ENCODE measurements at places on chromosomes 11 and 22.
A peak's percentile ranks its signal among the peaks of the same experiment; 100 is the strongest.

DNA sequence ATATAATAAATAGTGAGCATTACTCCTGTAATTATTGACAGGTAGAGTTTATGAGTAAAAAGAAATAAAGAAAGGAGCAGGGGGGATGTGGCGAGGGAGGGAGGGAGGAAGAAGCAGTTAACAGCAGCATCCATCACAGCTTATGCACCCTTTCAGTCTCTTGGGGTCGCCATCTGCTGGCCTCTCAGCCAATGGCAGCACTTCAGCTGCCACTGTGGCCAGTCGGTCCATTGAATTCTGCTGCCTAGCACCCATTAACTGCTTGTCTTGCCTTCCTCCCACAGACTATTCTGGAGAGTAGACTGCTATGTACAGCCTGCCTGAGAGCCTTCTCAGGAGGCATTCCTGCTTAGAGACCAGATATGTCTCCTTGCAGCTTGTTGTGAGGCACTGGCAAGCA is 388.3 kb downstream of the TENM4 start:
- DNase-seq, result peak; percentile 71

- no peak for DNase-seq
These were observed 388.9 kb upstream of the LRRC4C start for GRCh38 chr11:41848349-41848748.

DNA sequence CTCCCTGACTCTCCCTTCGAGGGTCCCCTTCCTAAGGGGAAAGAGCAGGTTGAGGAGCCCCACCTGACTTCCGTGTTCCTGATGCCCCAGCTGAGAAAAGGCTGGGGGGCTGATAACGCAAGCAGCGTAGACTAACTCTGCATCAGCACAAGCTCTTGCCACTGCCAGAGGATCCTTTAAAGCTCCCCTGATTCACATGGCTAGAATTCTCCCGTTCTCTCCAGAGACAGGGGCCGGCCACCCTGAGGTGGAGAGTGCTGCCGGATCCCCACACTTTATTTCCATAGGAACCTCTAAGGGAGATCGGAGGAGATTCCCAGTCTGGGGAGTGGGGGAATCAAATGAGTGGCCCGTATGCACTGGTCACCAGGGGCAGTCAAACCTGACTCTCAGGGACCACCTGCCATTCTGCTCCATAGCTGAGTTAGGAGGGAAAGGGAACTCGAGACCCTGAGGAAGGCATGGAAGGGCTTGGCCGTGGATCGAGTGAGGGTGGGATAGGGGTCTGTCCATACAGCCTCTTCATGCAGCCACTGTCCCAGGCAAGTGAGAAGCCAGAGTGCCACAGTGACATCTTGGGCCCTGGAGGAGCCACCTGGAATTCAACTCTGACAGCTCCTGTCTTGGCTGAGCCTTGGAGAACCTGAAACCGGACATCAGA is 1.4 kb upstream of the VSIG10L2 start:
- DNase-seq, result no peak

DNA sequence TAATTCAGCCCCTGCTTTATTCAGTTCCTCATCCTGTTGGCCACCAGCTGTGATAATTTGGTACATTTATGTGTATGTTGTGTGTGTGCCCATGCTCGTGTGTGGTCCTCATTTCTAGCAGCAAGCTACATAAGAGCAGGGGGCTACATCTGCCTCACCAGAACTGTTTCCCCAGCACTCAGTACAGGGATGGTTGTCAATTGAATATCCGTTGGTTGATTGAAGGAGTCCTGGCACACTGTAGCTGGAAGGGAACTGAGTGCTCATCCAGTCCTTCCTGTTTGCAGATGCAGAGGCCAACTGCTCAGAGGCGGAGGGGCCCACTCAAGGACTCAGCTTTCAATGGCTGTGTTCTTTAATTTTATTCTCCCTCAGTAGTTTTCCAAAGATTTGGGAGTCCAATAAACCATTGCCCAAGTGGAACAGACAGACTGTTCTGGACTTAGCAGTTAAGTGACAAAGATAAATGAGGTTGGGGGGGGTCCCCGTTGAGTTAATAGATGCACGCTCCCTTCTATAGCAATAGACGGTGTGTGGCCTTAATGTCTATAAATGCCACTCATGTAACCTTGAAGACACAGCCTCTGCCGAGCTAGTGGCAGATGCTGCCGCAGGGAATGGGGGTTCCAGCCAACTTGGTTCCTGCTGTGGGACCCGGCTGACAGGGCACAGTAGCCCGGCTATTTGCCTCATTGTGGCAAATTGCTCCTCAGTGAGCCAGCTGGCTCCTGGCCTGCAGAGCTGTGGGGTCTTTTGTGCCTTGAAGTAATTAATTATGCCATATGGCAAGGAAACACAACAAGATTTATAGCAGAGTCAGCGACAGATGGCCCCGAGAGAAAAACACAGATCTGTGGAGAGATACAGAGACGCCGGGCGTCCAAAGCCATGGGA is 71.4 kb upstream of the GRK3 start:
- DNase-seq, result no peak

DNA sequence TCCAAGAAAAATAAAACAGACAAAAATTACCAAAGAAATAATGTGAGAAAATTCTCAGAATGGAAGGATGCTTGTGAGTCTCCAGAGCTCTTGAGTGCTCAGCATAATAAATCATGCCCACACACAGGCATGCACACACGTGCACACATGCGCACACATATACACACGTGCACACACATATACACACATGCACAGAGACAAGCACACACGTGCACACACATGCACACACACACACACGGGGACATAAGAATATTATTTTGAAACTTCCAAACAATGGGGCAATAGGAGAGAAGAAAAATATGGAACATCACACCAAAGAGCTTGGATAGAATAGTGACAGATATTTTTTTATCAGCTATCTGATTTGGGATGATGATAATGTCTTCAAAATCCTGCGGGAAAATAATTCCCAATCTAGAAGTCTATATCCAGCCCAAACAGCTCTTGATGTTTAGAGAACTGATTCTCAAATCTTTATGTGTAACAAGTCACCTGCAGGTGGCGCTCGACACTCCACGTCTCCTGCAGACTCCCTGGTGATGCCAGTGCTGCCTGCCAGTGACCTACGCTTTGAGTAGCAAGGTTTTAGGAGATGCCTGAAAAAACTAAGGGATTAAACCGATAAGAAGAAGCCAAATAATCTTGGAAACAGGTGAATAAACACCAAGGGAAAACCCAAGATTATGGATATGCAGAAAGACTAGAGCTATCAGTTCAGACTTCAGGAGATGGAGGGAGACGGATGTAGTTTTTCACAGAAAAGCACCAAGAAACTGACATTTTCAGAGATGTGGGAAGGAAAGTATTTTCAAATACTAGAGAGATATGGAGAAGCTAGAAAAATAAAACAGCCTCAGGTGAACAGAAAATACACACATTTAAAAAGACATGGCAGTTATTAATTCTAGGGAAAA is 743.6 kb downstream of the ETS1 start:
- DNase-seq, result peak; percentile 86

- peak; percentile 98 for DNase-seq
These were observed 4.2 kb upstream of the STIP1 start for GRCh38 chr11:64181506-64182411.

DNA sequence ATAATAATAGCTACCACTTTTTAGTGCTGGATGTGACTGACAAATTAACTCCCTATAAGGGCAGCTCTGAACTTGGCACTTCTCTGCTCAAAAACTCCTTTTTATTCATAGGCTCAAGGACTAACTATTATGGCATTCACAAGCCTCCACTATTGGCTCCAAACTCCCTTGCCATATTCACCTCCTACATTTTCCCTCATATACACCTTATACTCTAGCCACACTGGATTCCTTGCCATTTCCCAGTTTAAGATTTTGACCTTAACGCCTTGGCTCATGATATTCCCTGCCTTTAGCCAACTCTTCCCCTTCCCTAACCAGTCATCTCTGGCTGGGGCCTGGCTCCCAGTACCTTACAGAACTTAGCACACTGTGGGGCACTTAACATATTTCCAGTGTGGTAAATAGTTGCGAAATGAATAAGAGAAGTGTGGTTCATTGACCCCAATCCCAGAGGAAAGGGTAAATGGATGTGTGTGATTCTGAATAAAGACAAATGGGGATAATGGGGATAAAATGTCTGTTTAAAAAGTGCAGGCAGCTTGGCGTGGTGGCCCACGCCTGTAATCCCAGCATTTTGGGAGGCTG is 40.0 kb upstream of the SORL1 start:
- DNase-seq, result no peak

GRCh38 chr11:82752801-82753200 is 19.1 kb upstream of the FAM181B start:
- DNase-seq, result no peak

DNA sequence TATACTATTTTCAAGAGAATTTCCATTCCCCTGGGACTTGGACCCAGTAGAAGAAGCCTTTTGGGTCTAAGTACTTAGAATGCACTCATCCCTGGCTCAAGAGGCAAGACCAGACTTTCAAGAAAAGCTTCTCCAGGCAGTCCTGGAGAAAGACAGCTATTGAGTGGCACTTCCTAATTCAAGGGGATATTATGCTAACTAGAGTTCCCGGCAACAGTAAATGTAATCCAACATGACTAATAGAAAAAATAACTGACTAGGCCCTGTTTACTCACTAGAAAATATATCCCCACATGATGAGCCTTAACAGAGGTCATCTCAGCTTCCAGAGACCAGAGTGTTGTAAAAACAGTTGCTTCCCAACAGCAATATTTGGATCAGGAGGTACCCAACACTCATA is 47.2 kb upstream of the AKIP1 start:
- no peak for DNase-seq

GRCh38 chr11:102599642-102600261 is 25.4 kb downstream of the MMP20 start:
- peak; percentile 81 for DNase-seq

DNA sequence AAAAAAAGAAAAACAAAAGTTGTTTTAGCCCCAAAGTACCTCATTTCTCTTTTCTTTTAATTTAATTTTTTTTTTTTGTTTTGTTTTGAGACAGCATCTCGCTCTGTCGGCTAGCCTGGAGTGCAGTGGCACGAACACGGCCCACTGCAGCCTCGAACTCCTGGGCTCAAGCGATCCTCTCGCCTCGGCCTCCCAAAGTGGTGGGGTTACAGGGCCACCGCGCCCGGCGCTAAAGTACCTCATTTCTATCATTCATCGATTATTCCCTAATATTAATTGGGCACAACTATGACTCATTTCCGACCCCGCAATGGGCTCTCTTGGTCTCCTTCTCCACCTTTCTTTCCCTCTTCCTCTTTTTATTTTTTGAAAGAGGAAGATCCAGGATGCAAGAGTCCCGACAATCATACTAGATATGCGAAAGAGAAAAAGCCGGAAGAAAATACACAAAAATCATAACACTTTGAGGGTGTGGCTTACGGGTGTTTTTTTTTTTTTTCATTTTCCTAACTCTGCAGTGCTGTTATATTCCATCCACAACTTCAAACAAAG is 475 bp upstream of the AIP start:
- no peak for DNase-seq

DNA sequence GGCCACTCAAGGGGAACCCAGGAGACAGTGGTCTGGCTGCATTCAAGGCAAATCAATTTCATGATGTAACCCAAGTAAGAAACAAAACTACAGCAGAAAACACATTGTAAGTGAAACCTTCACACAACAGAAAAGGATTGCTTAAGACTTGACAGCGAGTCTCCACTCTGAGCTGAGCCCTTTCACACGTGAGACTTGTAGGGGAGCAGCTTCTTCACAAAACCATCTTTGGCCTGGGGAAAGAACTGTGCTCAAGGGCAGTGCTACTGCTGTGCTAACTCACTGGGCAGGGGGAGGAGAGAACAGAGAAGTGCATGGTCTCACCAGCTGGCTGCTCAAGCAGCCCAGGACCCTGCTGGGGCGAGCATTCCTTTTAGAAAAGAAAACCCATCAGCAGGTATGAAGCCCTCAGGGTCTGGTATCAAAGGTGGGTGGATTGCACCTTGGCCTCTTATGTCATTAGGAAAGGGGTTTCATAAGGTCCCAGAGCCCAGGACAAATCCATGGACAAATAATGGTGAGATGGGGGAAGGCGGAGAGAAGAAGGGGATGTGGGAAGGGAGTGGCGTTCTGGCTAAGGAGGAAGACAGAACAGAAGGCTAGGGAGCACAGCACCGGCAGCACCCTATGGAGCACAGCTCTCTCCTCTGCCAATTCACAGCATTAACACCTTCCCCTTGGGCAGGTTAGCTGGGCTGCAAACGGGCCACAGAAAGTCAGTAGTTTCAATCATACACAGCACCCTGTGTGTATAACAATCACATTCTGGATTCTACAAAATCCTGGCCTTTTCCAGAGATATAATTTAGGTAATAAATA is 20.6 kb upstream of the RAPSN start:
- no peak for DNase-seq

- no peak for DNase-seq
These were observed 236.5 kb downstream of the NTM start for GRCh38 chr11:131606811-131607335.

- DNase-seq, result no peak
These were observed 11.9 kb downstream of the SLC29A2 start for GRCh38 chr11:66359662-66360087.

- no peak for DNase-seq
These were observed 42.9 kb downstream of the TECTA start for GRCh38 chr11:121143921-121144320.

DNA sequence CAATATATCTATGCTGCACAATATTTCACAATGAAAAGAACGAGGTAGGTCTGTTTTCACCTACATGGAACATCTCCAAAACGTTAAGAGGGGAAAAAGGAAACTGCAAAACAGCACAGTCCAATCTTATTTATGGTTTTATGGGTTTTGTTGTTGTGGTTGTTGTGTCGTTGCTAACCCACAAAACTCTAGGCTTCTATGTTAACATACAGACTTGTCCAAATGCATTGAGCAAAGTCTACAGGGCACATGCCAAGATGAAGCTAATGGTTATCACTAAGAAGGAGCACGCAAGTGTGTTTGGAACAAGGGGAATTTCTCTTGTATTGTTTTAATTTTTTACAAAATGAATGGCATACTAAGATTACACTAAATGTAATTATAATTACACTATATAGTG is 48.6 kb downstream of the AHNAK start:
- no peak for DNase-seq

GRCh38 chr11:72721689-72722049 is 30.5 kb downstream of the ARAP1 start:
- DNase-seq, result no peak
